ENCODE measurements at places on chromosomes 11 and 22.

- DNase-seq = no peak
These were observed 6.5 kb downstream of the PTDSS2 start for GRCh38 chr11:456533-456932.

DNA sequence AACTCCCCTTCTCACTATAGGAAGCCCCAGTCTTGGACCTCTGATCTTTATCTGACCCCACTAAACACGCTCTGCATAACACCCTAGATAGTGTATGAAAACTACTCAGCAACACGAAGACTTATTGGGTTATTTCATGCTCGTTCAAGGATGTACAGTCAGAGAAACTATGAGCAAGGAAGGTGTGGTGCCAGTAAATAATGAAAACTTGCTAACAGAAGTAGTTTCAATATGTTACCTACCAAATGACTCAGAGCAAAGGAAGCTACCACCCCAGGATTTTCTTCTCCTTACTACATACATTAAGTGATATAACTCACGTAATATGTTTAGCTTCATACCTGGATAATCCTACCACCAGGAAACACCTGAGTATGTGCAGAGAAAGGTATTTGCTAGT lies 25.9 kb upstream of the LYVE1 start:
- no peak for DNase-seq

DNA sequence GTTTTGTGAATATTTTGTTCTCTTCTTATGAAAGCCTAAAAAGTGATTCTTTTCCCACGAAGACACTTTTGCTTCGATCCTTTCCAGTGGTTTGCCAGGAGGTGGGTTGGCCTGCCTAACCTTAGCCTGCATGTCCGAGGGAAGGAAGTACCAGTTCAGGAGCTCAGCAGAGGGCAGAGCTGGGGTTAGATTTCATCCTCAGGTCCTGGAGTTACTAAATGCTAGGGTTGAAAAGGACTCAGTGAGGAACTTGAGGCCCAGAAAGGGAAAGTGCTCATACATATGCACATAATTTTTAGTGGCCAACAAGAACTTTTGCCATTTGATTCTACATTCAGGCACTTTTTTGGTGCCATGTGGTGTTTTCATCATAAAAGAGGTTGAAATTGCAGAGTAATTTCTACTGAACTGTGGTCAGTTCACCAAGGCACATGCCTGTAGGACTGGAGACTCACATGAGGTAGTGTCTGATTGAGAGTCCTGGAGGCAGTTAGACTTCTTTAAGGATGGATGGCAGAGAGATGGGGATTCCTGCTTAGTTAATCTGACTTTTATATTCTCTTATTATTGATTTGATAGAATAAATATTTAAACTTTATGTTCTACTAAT lies 36.7 kb downstream of the NCAM1 start:
- DNase-seq = no peak

DNA sequence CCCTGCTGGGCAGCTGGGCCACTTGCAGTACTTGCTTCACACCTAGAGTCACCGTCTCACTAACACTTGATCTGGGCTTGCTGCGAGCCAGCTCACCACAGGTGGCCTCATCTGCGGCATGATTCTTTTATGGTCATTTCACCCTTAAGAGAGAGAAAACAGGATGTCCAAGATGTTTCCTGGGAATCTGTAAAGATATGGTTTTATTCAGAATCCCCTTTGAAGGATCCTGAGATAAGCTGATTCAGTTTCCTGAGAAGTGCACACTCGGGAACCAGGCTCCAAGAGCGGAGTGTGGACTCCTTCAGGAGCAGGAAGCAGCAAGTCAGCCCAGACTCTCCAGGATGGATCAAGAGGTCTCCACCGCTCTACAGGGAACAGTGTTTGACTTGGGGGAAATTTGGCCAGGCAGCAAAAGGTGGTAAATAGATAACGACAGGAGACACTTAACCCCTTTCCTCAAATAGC lies 21.8 kb upstream of the TP53AIP1 start:
- no peak for DNase-seq

DNA sequence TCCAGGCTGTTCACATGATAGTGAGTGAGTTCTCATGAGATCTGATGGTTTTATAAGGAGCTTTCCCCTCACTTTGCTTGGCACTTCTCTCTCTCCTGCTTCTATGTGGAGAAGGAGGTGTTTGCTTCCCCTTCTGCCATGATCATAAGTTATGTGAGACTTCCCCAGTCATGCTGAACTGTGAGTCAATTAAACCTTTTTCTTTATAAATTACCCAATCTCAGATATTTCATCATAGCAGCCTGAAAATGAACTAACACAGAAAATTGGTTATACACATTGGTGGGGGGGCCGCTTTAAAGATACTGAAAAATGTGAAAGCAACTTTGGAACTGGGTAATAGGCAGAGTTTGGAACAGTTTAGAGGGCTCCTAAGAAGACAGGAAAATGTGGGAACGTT lies 741.1 kb upstream of the LUZP2 start:
- DNase-seq = no peak

GRCh38 chr11:304915-305843 lies 2.4 kb upstream of the IFITM2 start:
- no peak for DNase-seq

DNA sequence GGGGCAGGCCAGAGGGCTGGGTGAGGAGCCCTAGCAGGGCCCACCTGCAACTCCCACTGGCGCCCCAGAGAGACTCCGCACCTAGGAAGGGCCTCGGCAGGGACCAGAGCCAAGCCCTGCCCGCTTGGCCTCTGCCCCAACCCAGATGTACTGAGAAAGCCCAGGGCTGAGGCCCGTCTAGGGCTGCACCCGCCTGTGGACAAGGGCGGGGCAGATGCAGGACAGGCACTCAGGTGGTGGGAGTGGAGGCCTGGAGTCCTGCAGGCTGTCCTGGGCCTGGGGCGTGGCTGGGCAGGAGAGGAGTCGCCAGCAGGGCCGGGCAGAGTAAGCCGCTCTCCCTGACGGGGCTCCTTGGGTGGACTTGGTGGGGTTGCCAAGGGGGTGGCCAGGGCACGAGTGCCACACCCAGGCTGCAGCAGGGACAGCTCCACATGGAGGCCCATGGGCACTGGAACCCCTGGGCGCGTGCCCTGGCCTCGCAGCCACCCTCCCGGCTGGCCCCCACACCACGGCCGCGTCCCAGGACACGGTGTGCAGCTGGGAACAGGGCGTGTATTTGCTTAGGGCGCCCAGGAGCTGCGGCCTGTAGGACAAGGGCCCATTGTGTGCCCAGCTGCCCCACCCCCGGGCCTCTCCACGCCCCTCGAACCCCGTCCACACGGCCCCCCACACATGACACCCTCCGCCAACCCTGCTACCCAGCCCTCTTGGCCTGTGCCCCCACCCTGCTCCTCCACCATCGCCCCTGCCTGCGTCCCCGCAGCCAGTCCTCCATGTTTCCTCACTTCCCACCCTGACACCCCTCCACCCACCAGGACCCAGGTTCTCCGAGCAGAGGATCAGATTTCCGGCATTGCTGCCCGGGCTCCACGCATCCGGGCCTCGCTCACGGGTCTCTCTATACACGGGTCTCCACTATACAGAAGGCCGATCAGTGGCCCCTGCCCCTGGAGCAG lies 11.3 kb upstream of the PIM3 start:
- DNase-seq = no peak

DNA sequence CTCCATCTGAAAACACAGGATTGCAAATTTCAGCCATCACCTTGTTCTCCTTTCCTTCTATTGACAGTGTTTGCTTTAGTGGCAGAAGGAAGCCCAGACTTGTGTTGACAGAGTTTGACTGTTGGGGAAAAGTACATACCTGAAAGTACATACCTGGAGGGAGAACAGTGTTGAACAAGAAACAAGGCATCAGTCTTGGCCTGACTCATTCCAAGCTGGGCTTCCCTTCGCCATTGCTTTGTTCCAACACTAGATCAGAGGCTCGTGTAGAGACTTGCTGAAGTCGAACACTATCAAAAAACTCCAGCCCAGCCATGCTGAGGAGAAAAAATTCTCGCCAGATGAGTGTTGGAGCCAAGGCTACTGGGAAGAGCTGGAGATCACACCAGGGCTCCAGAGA lies 133.4 kb downstream of the BBOX1 start:
- no peak for DNase-seq

DNA sequence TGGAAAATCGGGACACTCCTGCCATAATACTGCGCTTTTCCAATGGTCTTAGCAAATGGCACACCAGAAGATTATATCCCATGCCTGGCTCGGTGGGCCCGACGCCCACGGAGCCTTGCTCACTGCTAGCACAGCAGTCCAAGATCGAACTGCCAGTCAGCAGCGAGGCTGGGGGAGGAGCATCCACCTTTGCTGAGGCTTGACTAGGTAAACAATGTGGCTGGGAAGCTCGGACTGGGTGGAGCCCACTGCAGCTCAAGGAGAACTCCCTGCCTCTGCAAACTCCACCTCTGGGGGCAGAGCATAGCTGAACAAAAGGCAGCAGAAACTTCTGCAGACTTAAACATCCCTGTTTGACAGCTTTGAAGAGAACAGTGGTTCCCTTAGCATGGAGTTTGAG lies 15.6 kb downstream of the PTH start:
- DNase-seq = no peak

DNA sequence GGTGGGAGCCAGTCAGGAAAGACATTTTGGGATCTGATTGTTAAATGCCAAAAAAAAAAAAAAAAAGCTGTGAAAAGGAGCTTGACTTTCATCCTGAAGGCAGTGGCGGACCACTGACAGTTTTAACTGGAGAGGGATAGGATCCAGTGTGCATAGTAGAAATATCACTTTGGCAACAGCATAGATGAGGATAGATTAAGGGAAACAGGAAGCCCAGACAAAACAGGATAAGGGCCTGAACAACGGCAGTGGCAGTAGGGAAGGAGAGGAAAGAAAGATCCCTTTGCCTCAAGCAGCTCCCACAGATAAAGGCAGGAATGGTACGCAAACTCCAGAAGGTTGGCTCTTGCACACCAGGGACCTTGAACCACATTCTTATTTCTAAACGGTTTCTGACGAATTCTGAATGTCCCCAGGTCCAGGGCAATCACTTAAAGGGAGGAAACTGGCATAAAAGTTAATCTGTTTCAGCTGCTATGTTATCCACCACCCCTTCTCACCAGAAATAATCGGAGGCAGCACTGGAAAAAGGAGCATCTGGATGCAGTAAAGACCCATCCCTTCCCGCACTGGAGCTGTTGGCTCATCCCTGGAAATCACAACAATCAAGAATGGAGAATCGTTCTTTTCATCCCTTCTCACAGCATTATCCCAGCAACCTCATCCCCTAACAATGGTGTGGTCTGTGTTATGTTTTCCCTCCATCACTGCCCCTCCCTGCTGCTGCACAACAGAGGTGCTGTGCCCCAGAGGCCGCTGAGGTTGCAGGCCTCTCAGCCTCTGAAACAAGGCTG lies 99.1 kb downstream of the GAB2 start:
- no peak for DNase-seq

GRCh38 chr11:122775675-122776271 lies 62.5 kb upstream of the CRTAM start:
- no peak for DNase-seq
